ENCODE measurements at places on chromosomes 6 and 20.

DNA sequence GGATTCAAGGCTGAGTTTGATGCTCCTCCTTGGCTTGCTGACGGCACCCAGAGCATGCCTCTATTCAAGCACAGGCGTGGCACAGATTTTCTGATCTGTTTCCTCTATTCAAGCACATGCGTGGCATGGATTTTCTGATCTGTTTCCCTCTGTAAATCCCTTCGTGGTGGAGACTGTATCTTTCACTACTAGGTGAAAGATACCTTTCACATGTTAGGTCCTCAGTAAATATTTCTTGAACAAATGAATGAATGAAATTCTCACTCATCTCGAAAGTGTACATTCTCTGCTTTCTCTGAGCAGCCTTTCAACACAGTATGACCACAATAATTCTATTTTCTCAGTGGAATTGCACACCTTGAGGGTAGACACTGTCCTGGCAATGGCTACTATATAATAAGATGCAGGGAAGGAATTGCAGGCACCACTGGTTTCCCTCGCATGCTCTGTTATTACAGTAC lies 72.6 kb upstream of the F13A1 start:
- no peak for DNase-seq

DNA sequence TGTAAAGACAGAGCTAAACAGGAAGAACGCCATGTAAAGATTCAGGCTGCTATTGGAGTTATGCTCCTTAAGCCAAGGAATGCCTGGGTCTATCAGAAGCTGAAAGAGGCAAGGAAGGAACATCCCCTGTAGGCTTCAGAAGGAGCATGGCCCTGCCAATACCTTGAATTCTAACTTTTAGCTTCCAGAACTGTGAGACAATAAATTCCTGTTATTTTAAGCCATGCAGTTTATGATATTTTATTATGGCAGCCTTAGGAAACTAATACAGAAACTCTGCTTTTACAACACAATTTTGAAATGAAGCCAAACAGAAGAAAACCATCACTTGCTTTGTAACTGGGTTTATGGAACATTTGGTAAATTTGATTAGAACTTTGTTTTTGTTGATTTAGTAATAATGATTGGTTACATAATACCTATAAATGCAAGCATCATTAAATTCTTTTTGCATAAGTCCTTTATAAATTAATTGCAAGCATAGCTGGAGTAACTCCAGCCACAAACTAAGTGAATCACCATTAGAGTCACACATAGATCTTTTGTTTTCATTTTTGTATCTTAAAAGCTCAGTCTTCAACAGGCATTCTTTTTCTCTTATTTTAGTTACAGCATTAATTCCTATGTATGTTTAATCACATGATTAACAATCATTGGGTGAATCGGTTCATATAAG lies 33.5 kb upstream of the TSPYL1 start:
- no peak for DNase-seq

- no peak for DNase-seq
These were observed 528 bp downstream of the NHSL1 start for GRCh38 chr6:138498629-138499302.

DNA sequence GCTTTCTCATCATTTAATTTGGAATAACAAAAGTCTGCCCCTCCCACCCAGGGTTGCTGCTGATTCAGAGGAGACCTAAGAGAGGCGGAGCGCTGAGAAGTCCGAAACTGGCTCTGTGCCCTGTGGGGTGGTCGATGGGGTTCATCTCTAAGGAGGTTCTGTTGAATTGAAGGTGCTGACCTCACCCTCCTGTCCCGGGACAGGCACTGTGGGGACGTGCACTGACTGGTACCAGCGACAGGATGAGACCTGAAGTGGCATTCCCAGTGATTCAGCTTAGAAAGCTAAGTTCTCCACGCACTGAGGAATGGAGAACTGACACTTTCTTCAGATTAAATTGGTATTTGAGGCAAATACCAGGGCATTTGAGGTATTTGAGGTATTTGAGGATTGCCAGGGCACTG lies 1.3 kb downstream of the GUCA1B start:
- no peak for DNase-seq

DNA sequence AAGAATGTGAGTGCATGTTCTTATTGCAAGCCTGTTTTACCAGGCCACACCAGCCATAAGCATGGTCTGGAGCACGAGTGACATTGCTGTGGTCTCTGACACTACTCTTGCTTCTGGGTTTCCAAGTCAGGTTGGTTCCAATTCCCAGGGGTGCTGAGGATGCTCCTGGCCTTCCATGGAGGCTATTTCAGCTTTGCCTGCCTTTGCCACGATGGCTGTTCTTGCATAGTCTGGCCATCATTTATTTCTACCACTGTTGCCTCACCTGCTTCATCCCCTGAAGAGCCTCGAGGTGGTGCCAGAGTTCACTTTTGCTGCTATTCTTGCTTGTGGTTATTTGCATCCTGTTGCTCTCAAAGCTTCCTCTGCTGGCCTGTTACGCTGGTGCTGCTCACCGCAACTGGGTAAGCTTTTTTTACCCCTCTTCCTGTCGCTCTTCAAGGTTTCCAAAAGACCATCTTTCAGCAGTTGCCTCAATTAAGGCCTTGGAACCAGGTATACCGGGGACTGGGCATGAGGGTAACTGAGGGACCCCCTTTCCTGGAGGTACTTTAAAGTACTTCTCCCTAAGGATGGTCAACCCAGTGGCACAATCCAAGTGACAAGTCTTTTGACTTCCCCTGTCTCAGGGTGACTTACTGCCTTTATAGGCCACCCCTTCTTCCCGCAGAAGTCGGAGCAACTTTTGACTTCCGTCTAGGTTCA lies 64.5 kb downstream of the AKAP7 start:
- peak; percentile 28 for DNase-seq

DNA sequence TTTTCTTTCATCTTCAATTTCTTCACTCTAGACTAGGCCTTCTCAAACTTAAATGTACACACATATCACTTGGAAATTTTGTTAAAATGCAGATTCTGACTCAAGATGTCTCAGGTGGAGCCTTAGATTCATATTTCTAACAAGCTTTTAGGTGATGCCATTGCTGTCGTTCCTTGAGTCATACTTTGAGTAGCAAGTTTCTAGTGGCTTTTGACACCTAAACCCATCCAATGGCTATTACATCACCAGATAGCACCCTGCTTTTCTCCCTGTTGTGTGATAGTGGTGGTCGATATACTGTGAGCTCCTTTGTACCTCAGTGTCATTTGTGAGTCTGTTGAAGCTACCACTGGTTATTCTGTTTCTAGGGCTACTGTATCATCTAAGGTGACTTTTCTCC lies 34.8 kb upstream of the BAG2 start:
- DNase-seq: no peak

DNA sequence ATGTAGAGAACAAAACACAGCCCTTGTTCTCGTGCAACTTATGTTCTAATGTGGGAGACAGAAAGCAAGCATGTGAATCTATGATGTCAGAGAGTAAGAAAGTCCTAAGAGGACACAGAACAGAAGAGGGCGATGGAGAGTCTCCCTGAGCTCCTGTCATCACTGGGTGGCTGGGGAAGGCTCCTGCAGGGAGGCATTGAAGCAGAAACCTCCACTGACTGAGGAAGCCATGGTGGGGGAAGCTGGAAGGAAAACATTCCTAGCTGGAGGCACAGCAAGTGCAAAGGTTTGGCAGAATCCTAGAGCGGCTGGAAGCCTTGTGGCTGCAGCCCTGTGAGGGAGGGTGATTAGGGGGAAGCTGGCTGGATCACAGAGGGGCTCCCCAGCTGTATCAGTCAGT lies 248.0 kb downstream of the CDH26 start:
- DNase-seq: peak; percentile 29

DNA sequence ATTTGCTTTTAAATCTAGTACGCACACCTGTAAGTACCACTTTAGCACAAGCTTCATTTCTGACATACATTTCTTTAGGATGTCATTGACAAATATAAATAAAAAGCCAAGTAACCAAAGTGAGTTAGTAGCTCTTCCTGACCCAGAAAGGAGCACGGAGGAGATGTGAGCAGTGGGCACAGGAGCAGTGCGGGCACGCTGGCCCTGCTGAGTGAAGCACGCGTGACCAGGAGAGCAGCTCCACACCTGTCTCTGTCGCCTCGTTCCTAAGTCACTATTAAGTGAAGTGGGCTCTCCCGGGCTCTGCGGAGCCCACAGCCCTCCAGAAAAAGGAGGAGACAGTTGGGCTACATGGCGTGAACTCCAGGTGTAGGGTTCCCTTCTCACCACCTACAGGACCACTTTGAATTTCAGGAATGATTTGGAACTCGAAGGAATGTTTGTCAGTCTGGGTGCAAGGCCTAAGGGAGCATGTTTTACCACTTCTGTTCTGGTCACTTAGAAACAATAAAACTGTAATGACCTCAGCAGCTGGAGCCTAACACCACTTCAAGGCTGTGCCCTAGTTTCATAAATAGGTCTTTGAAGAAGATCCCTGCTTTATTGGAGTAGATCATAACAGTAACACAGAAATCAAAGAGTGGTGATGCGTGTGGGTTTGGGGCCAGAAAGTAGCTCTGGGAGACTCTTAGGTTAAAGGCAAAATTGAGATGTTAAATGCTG lies 95.9 kb downstream of the FAM120B start:
- DNase-seq: no peak

GRCh38 chr20:9144643-9145042 lies 75.8 kb downstream of the PLCB4 start:
- DNase-seq: no peak

- no peak for DNase-seq
These were observed 83.8 kb downstream of the SASH1 start for GRCh38 chr6:148426317-148426977.

- no peak for DNase-seq
These were observed 134.7 kb downstream of the RCAN2 start for GRCh38 chr6:46356543-46356942.

DNA sequence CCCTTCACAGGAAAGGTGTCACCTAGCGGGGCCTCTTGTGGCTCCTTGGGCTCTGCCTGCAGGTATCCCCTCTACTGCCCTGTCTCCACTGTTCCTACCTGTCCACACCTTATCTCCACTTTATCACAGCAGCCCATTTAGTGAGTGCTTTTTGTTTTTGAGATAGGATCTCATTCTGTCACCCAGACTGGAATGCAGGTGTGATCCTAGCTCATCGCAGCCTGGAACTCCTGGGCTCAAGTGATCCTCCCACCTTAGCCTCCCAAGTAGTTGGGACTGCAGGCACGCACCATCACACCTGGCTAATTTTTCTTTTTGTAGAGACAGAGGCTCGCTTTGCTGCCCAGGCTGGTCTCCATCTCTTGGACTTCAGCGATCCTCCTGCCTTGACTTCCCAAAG lies 48.0 kb downstream of the BCAS4 start:
- no peak for DNase-seq

DNA sequence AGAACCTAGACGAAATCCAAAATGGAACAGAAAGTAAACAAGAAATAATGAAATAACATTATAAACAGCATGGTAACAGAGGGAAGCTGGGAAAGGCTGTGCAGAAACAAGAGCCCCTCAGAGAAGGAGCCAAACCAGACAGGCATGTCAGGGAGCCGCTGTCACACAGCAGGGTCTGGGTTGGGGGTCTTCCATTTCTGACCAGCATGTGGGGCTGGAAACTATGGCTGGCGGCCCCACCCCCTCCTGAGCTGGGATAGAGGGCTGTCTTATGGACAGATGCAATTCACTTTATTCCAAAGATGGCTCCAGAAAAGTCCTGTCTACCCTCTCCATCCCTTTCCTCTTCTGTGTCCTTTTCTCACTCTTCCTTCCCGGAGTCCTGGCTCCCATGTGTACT lies 27.3 kb downstream of the C6orf89 start:
- DNase-seq: no peak

- no peak for DNase-seq
These were observed 35.3 kb downstream of the CHMP4B start for GRCh38 chr20:33846291-33846935.

DNA sequence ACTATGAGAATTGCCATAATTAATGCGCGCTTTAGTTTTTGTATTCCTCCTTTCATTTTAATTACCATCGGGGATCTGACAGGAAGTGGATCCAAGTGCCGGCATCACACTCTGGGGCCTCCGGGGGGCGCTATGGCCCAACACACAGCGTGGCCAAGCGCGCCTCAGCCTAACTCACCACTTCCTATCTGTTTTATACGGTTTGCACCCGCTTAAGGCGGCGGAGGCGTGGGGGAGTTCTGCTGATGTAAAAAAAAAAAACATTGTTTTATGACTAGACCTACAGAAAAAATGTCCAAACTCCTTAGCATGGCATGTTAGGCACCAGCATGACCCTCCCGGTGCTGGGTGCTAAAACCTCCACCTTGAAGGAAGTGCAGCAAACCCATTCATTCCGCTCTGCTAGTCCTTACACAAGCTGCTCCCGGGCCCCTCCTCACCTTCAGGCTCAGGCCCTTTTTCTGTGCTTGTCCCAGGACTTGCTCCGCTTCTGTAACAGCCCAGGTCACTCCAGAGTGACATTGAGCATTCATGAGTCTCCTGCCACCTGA lies 4.5 kb upstream of the EBF4 start:
- DNase-seq: peak; percentile 83

DNA sequence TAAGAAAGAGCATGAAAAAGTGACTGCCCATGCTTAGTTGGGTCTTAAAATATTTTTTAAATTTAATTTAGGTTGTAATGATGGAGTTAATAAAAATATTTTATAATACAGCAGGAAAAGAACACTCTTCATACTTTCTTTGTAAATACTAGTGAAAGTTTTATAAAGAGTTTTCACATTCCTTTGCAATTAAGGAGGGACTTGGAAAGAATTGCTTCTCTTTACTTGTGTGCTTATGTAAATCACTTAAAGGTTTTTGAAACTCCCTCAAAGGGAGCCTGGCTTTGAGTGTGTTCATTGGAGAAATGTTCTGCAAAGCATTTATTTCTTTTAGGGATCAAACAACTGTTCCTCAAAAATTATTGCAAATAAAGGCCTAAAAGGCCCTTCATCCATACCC lies 11.6 kb upstream of the TFAP2B start:
- no peak for DNase-seq

DNA sequence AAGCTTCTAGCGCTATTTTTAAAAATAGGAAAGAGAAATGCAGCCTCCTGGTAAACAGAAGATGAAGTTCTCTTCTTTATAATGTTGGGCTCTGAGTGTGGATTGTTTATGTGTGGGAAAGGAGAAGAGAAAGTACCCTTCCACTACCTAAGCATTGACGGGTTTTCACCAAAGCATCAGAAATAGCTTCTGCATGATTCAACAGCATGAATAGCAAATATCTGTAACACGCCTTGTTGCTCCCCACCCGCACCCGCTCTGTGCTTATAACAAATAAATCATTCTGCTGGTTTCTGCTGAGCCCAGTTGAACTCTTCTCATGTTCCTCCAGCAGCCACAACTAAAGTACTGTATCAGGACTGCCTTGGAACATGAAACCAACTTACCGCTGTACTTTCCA lies 20.7 kb downstream of the TXLNB start:
- DNase-seq: peak; percentile 25

- DNase-seq: peak; percentile 79
These were observed 12.8 kb downstream of the ESF1 start for GRCh38 chr20:13771853-13772453.

DNA sequence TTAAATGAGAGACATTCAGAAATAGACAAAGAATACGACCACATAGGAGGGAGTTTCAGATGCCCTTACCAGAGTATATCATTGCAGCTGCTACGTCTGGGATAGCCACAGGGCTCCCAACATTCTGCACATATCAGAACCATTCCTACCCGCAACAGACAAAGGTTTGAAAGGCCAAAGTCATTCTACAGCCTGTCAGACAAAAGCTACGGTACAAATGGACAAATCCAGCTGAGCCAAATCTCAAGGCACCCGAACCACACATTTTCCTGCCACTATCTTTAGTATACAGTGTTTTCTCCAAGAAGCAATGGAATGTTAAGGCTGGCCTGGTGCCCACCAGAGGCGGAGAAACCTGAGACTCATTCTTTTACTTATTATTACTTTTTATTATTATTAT lies 30.5 kb upstream of the LYRM2 start:
- no peak for DNase-seq

Measured in inflammatory macrophage treated with lipopolysaccharide for 1 hour (primary cell).